Thoracic aorta (tissue), 2 donors: ENCODE measurements at places on chromosomes 7 and 10.

GRCh38 chr7:38580485-38580884, 50.7 kb downstream of the AMPH start:
- H3K4me1 ChIP-seq, result peaks cover 12% of the 10 kb centered on the region
- H3K36me3 ChIP-seq, result no peaks in the 10 kb centered on the region
- no peak overlapping the region for H3K4me3 ChIP-seq
- H3K27me3 ChIP-seq, result no peaks in the 10 kb centered on the region
- no peak for DNase-seq
- H3K27ac ChIP-seq, result no peak overlapping the region

DNA sequence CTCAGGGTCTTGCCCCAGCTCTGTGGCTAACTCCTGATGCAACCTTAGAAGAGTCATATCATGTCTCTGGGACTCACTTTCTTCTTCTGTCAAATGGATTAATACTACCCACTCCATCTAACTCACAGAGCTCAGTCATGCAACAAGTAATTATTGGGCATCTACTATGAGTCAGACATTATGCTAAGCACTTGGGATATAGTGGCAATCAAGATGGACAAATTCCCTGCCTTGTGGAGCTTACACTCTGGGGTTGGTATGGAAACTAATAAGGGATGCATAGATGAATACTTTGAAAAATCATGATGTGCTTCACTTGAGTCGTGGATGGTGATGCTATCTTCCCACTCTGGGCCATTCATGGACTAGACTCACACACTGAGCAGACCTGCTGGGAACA, 88.9 kb downstream of the KCNMA1 start:
- H3K4me1 ChIP-seq, result peaks cover 90% of the 10 kb centered on the region
- H3K27me3 ChIP-seq, result no peaks in the 10 kb centered on the region
- no peak for DNase-seq
- no peaks in the 10 kb centered on the region for H3K36me3 ChIP-seq
- H3K27ac ChIP-seq, result peak overlapping the region; percentile 72
- no peak overlapping the region for H3K4me3 ChIP-seq

DNA sequence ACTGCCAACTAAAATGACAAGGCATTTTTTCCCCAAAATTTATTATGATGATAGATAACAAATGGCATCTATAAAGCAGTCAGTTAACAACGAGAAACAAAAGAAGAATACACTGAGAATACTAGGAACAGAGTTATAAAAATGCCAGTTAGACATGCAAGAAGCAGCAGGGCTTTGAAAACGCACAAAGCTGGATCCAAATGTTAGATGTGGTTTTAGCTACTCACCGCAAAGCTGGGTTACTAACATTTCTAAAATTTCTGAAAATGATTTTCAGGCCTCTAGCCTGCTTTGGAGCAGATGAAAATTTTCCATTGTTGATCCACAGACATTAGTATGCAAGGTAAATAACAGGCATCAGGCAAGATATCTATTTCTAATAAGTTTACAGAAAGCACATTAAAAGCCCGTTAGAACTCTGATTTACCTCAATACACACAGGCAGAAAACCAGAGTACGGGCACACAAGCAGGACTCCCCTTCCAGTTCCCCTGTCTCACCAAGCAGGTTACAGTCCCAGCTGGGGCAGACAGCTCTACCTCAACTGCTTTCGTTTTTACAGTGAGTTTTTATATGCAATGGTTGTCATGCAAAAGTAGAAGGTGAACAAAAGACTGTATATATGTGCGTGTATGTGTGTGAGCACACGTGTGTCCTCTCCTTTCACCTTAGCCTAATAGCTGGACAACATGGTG, 37.9 kb downstream of the GLI3 start:
- no peaks in the 10 kb centered on the region for H3K36me3 ChIP-seq
- peaks cover 4% of the 10 kb centered on the region for H3K4me1 ChIP-seq
- H3K27me3 ChIP-seq, result no peaks in the 10 kb centered on the region
- no peak overlapping the region for H3K4me3 ChIP-seq
- no peak for DNase-seq

- H3K4me1 ChIP-seq, result no peaks in the 10 kb centered on the region
- DNase-seq, result no peak
- no peak overlapping the region for H3K4me3 ChIP-seq
Observed at GRCh38 chr7:112581529-112581928, 100.7 kb downstream of the LSMEM1 start.

- no peak overlapping the region for H3K27ac ChIP-seq
- no peaks in the 10 kb centered on the region for H3K27me3 ChIP-seq
- no peaks in the 10 kb centered on the region for H3K4me1 ChIP-seq
- no peak for DNase-seq
- H3K4me3 ChIP-seq, result no peak overlapping the region
- no peaks in the 10 kb centered on the region for H3K36me3 ChIP-seq
Observed at GRCh38 chr7:41378156-41378555, 324.7 kb downstream of the INHBA start.

GRCh38 chr7:129497156-129497555, 5.2 kb upstream of the SMKR1 start:
- H3K4me1 ChIP-seq, result no peaks in the 10 kb centered on the region
- H3K36me3 ChIP-seq, result no peaks in the 10 kb centered on the region
- no peak overlapping the region for H3K4me3 ChIP-seq
- H3K27me3 ChIP-seq, result no peaks in the 10 kb centered on the region
- no peak for DNase-seq

DNA sequence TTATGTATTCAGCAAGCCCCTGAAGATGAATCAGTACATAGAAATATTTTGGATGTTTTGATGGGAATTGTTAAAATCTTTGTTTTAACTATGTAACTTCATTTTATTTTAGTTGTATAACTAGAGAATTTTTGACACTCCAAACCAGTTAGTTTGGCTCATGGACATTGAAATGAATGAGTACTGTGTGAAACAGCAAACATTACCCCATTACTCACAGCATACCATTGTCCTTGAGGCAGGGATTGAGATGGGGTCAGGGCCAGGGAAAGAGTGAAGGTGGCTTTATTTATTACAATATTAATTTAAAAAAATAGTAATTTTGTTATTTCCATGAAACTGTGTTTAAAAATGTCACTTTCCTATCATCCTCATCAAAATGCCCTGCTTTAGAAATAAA, 4.8 kb upstream of the BMPER start:
- H3K4me1 ChIP-seq, result peaks cover 3% of the 10 kb centered on the region
- H3K4me3 ChIP-seq, result no peak overlapping the region

GRCh38 chr10:84933402-84933801, 605.0 kb downstream of the CCSER2 start:
- DNase-seq, result no peak
- no peaks in the 10 kb centered on the region for H3K4me1 ChIP-seq
- no peak overlapping the region for H3K27ac ChIP-seq
- no peaks in the 10 kb centered on the region for H3K27me3 ChIP-seq
- no peak overlapping the region for H3K4me3 ChIP-seq
- no peaks in the 10 kb centered on the region for H3K36me3 ChIP-seq

DNA sequence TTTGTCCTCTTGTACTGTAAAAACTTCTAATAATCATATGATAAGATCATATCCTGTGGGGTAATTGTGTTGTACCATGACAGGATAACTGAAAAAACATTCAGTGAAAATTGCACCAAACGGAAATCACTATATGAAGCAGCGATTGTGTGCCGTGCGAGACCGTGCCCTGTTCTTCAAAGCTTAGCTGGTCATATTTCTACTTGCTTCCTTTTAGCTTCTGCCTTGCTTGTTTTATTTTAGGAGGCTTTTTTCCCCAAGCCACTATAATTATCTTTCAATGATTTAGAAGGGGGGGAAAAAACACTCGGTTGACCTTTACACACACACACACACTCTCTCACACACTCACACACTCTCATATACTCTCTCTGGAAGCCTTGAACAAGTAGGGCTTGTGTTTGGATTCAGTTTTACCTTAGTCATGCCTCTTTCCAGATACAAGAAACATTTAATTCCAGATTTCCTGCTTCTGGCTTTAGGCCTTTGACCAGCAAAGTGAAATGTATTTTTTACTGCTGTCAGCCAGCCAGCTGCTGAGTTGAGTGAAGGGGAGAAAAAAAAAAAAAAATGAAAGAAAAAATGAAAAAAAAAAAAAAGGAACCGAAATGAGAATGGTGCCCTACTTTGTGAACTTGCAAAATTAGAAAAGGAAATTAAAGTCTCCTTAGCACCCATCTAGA, 181.4 kb downstream of the ARID5B start:
- H3K27ac ChIP-seq, result peak overlapping the region; percentile 85
- DNase-seq, result no peak
- peak overlapping the region; percentile 56 for H3K4me3 ChIP-seq
- H3K27me3 ChIP-seq, result no peaks in the 10 kb centered on the region
- peaks cover 44% of the 10 kb centered on the region for H3K4me1 ChIP-seq

DNA sequence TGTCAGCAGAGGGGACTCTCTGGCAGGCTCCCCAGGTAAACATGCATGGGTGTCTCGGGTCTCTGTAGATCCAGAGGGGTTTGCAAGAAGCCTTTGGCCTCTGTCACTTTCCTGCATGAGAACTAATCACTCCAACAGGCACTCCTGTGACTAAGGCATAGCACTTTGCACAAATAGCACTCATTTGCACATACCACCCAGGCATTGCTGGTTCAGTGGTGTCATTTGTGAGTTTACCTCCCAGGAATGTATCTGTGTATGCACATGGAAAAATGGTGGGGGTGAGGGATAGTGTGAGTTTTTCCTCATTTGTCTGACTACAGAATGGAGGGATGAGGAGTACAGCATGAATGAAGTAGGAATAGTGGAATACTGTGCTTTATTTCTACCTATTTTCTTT, 39.5 kb downstream of the CNNM1 start:
- H3K4me1 ChIP-seq, result no peaks in the 10 kb centered on the region
- no peak overlapping the region for H3K27ac ChIP-seq
- H3K36me3 ChIP-seq, result no peaks in the 10 kb centered on the region
- no peak overlapping the region for H3K4me3 ChIP-seq
- no peak for DNase-seq
- H3K27me3 ChIP-seq, result no peaks in the 10 kb centered on the region

GRCh38 chr7:157284229-157285014, 52.4 kb upstream of the DNAJB6 start:
- H3K27ac ChIP-seq, result no peak overlapping the region
- H3K4me3 ChIP-seq, result no peak overlapping the region
- DNase-seq, result no peak
- H3K27me3 ChIP-seq, result no peaks in the 10 kb centered on the region

DNA sequence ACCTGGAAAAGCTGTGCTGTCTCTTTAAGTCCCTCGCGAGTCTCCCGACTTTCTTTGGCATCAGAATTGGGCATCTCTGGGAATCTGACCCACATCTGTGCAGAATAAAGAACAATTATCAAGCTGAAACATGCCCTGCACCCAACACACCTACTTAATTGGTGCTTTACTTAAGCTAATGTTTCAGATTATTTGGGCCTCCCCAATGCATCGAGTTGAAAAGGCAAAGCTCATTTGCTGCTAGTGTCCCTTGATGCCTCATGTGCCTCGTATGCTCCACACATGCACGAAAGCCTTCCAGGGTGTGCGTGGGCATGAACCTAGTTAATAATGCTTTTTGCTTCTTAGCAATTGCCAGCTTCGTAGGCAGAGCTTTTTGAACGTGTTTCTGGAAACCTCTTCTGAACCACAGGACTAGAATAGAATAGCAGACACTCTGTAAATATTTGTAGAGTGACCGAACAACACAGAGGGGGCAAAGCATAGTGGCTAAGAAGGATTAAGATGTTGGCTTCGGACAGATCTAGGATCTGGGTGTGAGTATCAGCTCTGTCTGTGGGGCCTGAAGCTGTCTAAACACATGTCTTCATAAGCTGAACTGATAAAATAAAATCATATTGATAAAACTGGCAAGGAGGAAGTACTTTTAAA, 26.7 kb upstream of the FGFR2 start:
- no peak for DNase-seq
- H3K36me3 ChIP-seq, result no peaks in the 10 kb centered on the region
- H3K4me1 ChIP-seq, result no peaks in the 10 kb centered on the region
- no peak overlapping the region for H3K4me3 ChIP-seq
